GM23248 (cell line): ENCODE measurements at places on chromosomes 13 and 19. TPM values are rescaled to one million over a fixed set of nuclear protein-coding genes. Genes with fewer than 3 reads are reported as not detected.

GRCh38 chr13:95604556-95604915 is 40.0 kb downstream of the DZIP1 start:
- DNase-seq: no peak

- DNase-seq: no peak
Observed at GRCh38 chr13:98691360-98691759, 61.1 kb downstream of the SLC15A1 start.

- DNase-seq: no peak
Observed at GRCh38 chr13:45529758-45530157, 65.0 kb downstream of the COG3 start.

- DNase-seq: peak; percentile 63
Observed at GRCh38 chr19:20038358-20039202, 725 bp downstream of the ZNF682 start.

GRCh38 chr19:41616792-41617621 is 9.9 kb downstream of the CEACAM4 start:
- DNase-seq: peak; percentile 44

GRCh38 chr19:45767881-45768654 is 984 bp downstream of the SIX5 start:
- DNase-seq: peak; percentile 84

- DNase-seq: no peak
Observed at GRCh38 chr13:77725071-77725470, 27.6 kb downstream of the SLAIN1 start.

GRCh38 chr13:32428581-32429432 is 877 bp upstream of the N4BP2L1 start:
- DNase-seq: peak; percentile 22

DNA sequence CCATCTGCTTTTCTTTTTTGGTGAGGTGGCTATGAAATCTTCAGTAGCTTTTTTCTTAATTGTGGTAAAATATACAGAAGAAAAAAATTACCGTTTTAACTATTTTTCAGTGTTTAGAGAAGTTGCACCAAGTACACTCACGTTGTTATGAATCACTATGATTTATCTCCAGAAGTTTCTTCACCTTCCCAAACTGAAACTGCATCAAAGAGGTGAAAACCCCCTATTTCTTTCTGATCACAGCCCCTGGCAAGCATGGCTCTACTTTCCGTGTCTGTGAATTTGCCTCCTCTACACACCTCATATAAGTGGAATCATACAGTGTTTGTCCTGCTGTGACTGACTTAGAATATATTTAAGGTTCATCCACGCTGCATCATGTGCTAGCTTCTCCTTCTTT is 15.6 kb upstream of the SIGLEC10 start:
- DNase-seq: no peak

DNA sequence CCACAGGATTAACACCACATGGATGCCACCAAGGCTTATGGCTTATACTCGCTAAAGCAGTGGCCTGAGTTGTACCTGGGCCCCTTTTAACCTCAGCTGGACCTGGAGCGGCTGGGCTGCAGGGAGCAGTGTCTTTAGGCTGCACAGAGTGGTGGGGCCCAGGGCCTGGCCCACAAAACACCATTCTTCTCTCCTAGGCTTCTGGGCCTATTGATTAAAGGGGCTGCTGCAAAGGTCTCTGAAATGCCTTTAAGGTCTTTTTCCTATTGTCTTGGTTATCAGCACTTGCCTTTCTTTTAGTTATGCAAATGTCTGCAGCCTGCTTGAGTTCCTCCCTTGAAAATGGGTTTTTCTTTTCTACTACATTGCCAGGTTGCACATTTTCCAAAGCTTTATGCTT is 973.9 kb upstream of the PRR20A start:
- DNase-seq: no peak

DNA sequence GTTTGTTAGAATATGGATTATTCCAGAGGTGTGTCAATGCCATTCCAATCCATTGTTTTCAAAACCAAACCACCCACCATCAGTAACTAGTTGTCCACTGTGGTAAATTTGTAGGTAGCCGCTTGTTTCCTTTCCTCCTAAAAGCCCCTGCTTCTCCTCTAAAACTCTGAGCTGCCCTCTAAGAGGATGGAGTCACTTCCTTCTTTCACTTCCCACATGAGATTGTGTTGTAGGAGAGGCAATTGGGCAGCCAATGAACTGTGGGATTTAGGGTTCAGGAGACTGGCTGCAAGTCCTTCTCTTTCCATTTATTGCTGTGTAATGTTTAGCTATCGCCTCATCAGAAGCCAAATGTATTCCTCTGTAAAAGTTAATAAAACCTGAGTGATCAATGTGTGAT is 49.9 kb upstream of the RFXAP start:
- DNase-seq: no peak

GRCh38 chr19:36169084-36169760 is 17.0 kb upstream of the COX7A1 start:
- no peak for DNase-seq

DNA sequence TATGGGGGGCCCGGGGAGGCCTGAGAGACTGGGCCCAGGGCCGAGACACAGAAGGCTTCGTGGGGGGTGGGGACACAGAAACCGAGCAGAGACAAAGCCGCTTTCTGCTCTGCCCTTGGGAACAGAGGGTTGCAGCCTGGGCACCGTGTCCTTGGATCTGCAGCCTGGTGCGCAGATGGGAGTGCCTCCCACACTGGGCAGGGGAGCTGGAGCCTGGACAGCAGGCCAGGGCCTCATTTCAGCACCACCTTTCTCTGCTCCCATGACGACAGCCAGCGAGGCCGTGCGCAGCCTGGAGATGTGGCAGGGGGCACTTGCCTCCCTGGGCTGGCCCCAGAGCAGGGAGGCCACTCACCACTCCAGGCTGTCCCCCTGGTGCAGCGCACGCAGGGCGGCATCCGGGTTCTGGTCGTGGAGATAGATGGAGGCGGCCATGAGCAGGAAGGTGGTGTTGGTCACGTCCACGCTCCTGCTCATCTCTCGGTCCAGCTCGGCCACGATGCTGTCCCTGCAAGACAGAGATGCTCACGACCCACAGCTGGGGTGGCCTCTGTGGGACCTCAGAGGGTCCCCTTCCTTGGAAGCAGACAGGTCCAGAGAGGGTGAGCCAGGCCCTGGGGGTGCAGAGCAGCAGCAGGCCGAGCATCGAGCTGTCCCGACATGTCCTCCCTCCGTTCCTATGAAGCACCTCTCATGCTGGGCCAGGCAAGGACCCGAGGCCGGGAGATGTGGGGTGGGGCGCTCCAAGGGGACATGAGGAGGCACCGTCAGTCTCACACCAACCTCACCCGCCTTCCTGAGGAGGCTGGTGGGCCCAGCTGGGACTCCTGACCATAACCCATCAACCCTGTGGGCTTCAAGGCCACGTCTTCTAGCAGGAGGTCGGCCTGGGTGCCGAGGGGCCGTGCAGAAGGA is 10.9 kb upstream of the CERS1 start:
- no peak for DNase-seq

GRCh38 chr13:84873951-84874350 is 925.3 kb downstream of the SLITRK6 start:
- DNase-seq: no peak

GRCh38 chr19:904545-904944 is 8.5 kb downstream of the R3HDM4 start:
- DNase-seq: no peak

GRCh38 chr19:4396949-4397783 is 3.2 kb downstream of the SH3GL1 start:
- peak; percentile 56 for DNase-seq

- DNase-seq: no peak
Observed at GRCh38 chr13:83204886-83205285, 677.4 kb downstream of the SLITRK1 start.

DNA sequence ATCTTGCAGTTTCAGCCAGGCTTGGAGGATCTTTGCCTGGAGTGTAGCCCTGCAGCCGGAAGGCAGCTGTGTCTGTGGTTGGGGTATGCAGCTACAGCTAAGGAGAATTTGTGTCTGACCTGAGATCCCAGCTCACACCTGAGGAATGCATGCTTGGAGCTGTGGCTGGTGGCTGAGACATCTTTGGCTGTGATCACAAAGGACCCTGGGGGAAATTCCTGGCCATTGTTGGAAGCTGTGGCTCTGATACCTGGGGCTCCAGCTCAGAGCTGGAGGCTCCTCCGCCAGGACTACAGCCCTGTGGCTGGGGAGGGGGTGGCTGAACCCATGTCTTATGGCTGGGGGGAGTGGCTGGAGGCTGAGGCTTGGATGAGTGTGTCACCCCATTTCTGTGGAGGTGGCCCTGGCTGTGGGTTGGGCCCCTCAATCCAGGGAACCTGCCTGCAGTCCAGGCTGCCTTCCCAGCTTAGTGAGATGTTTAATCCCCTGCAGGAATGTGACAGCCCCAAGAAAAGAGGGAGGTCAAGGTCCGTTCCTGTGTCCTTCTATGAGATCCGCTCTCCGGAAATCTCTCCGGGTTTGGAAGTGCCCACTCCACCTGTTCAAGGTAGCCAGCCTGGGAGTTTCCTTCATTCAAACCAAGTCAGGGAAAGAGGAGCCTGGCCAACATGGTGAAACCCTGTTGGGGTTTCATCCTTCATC is 27.6 kb downstream of the ARHGEF18 start:
- no peak for DNase-seq

DNA sequence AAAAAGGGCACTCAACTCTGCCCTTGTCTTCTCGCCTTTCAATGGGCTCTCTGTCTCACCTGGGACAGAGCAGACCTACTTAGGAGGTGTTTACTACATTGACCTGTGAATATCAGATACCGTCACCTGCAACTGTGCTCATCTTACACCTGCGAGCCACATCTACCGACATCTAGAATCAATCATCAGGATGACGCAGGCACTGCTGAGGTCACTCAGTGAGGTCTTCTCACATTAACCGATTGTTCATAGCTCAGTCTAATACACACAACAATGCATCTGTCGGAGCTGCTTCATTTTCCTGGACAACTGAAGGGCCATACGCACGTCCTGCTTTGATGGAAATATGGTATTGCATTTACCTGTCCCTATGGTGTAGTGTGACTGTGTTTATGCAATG is 211.9 kb downstream of the FGF9 start:
- DNase-seq: no peak

DNA sequence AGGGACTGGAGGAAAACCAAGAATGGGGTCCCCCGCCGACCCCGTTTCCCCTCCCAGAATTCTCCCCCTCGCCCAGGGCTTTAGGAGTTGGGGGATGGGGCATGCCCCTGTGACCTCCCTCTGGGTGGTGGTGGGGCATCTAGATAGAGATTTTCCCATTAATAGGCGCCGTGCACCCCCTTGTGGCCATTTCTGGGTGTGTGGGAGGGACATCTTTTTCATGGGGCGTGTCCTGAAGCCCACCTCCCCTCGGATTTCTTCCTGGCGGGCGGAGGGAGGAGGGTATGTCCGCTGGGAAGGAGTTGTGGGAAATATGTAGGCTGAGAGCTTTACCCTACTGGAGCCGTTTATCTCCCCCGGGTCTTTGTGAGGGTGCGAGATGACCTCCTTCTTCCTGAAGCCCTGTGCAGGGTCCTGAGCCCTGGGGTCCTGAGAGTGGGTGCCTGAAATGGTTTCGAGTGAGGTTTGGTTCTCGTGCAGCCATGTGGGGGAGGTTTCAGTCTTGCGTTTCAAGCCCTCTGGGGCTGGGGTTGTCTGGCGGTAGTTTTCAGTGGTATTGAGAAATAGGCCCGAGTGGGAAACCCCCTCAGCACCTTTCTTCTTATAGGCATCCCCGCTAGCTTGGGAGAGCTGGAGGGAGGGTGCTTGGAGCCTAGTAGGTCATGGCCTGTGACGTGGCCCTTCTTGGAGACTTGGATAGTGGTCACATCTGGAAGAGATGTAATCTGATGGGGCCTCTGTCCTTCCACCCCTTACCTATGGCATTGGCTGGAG is 1.0 kb downstream of the PRMT1 start:
- DNase-seq: peak; percentile 74

GRCh38 chr13:29917650-29918049 is 67.2 kb upstream of the UBL3 start:
- peak; percentile 46 for DNase-seq

GRCh38 chr13:80334597-80335260 is 6.2 kb downstream of the SPRY2 start:
- peak; percentile 65 for DNase-seq

- DNase-seq: no peak
Observed at GRCh38 chr13:74169676-74170075, 35.5 kb upstream of the KLF12 start.

DNA sequence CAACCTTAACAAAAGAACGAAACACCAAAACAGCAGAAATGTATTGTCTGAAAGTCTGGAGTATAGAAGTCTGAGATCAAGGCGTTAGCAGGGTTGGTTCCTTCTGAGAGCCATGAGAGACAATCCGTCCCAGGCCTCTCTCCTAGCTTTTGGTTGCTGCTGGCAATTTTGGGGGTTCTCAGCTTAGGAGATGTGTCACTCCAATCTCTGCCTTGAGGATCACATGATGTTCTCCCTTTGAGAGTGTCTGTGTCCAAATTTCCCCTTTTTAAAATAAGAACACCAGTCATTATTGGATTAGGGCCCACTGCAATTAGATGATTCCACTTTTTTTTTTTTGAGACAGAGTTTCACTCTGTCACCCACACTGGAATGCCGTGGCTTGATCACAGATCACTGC is 10.1 kb downstream of the KCNN1 start:
- DNase-seq: no peak

DNA sequence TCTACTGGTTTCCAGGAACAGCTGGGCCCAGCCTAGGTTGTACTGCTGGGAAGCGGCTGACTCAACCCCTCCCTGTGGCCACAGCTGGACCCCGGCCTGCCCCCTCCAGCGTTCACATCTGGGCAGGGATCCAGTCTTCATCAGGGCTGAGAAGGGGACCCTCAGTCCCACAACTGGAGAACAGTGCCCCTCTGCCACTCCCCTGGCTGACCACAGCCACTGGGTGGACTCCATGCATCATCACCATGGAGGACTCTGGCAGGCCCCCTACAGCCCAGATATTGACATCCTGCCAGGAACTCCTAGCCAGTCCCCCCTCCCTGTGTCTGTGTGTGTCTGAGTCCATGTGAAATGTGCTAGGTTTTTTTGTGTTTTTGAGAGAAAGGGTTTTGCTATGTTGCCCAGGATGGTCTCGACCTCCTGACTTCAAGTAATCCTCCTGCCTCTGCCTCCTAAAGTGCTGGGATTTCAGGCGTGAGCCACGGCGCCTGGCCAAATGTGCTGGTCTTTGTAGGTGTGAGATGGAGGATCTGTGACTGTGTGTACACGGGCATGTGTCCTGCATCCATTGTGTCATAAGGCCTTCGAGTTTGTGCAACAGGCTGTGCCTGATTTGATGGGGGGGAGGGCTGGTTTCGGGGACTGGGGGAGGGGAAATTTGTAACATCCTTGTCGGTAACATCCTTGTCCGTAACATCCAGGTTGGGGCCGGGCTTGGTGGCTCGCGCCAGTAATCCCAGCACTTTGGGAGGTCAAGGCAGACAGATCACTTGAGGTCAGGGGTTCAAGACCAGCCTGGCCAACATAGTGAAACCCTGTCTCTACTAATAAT is 4.0 kb upstream of the HOOK2 start:
- DNase-seq: peak; percentile 88

Gene LRFN3
- total RNA-seq: 5.3 and 9.4 TPM in 2 replicates

Gene ZIM2
- total RNA-seq: not detected in 2 replicates

Gene ZNF155
- 6.8 and 13.7 TPM in 2 replicates for total RNA-seq

Gene KIR2DL4
- total RNA-seq: not detected in 2 replicates

Gene ANKLE1
- 0.54 and 1.4 TPM in 2 replicates for total RNA-seq

Gene AP1M2
- total RNA-seq: not detected in 2 replicates

Gene POU2F2
- 0.38 and 1.5 TPM in 2 replicates for total RNA-seq

Gene ZSWIM4
- 2.9 and 3.0 TPM in 2 replicates for total RNA-seq

Gene SYT5
- total RNA-seq: not detected in 2 replicates

Gene DNM2
- total RNA-seq: 47.2 and 48.9 TPM in 2 replicates

Gene LIN7B
- 10.7 and 12.5 TPM in 2 replicates for total RNA-seq

Gene RAB3D
- 5.1 and 9.0 TPM in 2 replicates for total RNA-seq

Gene CD37
- not detected in 2 replicates for total RNA-seq
